NCI-H1092 treated with DMSO at 0.1 percent for 48 hours (cell line): ENCODE measurements at places on chromosomes 2 and 18.

GRCh38 chr2:129203331-129203730 lies 776.1 kb upstream of the RAB6C start:
- no peak for DNase-seq

GRCh38 chr2:140041811-140042210 lies 1261.6 kb upstream of the NXPH2 start:
- DNase-seq = no peak

DNA sequence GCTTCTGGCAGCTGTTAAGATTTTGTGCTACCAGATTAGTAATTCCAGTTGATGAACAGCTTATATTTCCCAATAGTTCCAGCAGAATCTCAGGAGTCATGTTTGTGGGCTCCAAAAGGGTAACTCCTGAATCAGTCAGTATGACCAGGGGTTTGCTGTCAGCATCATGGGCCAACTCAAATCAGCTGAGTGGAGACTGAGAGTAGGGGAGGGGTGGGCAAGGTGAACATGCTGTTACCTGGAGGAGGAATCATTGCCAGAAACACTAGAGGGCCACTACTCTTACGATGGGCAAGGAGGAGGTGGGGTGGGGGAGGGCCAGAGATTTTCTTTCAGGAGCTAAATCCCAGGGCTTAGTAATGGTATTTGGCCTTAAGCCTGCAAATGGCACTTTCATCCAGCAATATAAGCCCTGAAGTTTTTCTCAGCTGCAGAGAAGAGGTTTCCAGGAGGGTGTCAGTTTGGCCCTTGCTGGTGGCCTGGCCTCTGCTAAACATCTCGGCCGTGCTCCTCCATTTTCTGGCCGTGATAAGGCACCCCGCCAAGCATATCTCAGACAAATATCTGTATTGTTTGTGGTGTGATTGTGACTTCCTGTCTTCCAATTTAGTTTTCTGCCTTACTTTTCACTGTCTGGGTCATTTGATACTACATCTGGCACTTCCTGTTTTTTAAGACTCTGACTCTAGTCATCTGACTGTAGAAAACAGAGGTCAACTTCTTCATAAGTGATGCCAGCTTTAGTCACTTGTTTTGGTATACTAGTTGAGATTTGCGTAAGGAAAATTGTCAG lies 120.5 kb upstream of the CXCR4 start:
- DNase-seq = no peak

- no peak for DNase-seq
Observed at GRCh38 chr2:221156062-221156734, 415.9 kb downstream of the EPHA4 start.

DNA sequence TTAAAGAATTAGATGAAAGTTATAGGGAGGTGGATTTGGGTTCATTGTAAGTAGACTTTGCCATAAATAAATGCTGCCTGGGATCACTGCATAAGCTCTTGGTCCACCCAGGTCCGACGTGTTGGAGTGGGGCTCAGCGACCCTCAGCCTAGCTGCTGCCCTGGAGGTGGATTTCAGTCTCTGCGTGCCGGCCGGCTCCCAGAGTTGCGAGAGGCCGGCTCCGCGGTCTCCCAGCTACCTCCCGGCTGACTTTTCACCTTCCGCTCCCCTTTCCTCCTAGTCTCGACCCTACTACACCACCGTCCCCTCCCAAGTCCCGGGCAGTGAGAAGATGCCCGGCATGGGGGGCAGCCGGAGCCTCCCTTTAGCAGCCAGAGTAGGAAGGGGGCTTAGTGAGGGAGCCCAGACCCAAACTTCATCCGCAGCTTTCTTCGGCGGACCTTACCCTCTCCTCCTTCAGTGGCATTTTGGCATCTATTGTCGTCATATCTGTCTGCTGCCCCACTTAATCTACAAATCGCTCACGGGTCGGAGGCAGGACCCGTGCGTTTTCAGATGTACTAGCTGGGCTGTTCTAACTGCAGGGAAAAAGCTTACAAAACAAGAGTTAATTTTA lies 8.1 kb downstream of the EMX1 start:
- DNase-seq = no peak

DNA sequence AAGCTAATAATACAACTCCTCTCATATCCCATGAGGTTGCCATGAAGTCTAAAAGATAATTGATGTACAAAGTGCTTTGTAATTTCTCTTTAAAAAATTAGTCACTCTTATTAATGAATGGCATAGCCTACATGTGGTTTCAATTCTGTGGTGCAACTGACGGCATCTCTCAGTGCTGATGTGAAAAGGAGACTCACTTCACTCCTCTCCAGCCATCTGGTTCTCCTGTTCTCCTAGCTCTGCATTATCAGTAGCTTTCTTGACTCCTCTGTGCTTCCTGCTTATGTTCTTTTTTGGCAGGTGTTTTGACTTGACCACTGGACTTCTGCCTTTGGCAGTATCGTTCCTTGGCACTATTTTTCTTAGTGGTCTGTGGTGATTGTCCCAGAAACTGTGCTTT lies 134.9 kb upstream of the ZFP36L2 start:
- DNase-seq = no peak

GRCh38 chr2:45003579-45004551 lies 5.4 kb downstream of the SIX2 start:
- no peak for DNase-seq

DNA sequence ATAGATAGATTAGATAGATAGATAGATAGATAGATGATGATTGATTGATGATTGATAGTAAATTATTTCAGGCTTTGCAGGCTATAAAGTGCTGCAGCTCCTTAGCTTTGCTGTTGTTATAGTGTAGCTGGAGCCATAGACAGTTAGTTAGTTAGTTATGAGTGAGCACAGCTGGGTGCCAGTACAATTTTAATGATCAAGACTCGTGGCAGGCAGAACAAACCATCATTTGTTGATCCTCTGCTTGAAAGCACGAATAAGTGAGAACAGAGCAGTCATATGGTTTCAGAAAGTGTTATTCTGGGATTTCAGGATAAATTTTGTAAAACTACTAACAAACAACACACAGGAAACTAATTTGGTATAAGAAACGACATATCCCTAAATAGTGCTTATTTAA lies 53.9 kb downstream of the THOC1 start:
- DNase-seq = no peak
